ENCODE measurements at places on chromosomes 1 and 21.

GRCh38 chr1:168529518-168529917 lies 14.3 kb downstream of the XCL2 start:
- DNase-seq, result no peak

DNA sequence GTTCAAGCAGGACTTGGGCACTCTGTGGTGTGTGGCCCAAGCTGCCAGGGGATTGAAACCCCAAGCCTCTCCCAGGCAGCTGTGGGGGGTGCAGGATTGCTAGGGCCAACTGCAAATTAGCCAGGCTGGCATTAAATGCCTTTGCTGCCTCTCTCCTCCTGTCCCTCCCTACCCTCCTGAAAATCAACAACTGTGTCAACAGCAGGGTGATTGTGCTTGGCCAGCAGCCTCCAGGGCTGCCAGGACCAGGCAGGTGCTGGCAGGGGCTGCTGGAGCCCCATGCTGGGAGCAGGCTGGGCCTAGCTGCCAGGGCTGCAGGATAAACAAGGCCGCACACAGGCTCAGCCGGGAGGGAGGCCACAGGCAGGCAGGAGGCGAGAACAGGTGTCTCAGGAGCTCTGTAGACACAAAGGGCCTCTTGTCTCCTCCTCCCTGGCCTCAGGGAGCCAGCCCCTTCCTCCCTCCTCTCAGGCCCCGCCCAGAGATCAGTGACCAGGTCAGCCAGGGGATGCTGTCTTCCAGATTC lies 11.4 kb downstream of the SOX13 start:
- no peak for DNase-seq

DNA sequence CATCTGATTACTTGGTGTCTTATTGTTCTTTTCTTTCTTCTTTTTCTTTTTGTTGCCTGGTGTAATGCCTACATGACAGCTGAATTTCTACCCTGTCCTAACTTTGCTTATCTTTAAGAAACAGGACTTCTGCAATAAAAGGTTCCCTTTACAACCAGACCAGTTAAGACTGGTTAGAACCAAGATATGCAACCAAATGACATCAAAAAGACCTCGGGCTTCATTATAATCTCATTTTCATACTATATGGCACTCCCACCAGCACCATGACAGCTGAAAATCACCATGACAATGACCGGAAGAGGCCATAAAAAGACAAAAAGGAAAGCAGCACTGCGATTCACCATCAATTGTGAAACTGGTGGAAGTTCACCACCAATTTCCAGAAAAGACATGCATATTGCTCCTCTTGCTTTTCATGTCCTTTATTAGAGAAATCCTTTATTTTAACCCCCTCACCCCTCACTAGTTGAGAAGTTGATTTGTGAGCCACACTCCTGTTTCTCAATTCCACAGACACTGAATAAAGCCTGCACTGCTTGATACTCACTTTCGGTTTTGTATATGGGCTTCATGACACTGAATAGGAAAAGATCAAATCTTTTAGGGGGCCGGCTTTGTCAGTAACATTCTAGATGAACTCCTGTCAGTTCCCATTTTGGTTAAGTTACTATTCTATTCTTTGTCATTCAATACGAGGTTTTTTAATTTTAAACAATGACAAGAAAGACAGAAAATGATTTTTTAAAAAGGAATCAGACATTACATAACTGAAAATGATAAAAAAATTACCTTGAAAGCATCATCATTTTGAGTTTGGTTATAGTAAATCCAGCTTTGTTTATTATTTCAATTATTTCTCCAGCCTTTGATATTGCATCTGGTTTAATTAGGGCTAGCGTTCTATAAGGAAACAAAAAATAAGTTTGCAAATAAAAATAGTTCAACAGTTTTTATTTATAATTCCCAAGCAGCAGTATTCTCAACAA lies 58.1 kb downstream of the NME7 start:
- peak; percentile 20 for DNase-seq

DNA sequence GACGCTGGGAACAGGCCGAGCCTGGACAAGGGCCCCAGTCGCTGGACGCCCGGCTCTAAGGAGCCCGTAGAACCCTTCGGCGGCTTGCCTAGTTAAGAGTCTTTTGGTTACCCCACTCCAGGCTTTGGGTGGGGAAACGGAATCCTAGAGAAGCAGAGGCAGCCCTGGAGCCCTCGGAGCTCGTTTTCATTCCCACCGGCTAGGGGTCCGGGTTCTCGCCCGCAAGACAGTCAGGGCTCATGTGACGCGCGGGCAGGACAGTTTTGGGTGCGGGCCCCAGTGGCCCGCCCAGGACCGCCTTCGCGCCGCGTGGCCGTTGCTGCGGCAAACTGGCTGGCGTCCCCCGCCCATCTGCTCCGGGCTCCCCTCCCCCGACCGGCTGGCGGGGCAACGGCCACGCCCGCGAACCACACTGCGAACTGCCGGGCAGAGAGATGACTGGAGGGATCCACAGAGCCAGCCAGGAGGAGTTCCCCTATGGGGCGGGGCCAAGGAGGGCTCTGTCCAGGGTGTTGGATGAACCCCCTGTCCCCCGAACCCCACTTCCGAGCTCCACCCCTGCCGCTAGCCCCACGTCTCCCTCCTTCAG lies 829 bp upstream of the HES2 start:
- no peak for DNase-seq

DNA sequence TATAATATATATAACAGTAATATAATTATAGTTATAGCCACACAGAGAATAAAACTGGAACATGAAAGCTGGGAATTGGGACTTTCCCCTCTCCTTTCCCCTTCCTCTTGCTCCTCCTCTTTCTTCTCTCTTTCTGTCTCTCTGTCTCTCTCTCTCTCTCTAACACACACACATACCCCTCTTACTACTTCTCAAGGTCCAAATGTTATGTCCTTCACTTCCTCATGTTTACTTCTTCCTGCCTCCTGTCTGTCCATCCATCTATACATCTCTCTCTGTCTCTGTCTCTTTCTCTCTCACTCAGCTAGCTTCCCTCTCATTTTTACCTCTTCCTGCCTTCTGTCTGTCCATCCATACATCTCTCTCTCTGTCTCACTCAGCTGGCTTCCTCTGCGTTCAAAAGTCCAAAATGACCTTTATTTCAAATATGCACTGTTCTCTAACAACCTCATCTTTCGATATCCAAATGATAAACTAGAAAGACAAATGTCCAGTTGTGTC lies 261.1 kb downstream of the SIPA1L2 start:
- DNase-seq, result no peak

DNA sequence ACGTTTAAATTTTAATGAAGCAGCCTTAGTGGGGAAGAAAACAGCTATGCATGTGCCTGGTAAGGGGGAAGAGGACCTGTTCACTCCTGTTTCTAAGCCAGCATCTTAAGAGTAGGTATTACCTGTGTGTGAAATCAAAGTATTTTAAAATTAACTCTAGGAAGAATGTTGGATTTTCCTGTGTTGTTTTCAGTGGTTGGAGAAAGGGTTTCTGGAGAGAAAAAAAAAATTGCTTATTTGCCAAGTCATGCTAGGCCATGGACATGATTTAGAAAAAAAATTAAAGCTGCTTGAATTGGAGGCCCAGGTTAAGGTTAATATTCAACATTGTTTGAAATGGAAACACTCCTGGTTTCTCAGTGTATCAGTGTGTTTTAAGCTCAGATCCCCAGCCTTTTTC lies 42.9 kb upstream of the DNAJC6 start:
- no peak for DNase-seq

GRCh38 chr1:77134359-77134758 lies 84.9 kb downstream of the PIGK start:
- no peak for DNase-seq

DNA sequence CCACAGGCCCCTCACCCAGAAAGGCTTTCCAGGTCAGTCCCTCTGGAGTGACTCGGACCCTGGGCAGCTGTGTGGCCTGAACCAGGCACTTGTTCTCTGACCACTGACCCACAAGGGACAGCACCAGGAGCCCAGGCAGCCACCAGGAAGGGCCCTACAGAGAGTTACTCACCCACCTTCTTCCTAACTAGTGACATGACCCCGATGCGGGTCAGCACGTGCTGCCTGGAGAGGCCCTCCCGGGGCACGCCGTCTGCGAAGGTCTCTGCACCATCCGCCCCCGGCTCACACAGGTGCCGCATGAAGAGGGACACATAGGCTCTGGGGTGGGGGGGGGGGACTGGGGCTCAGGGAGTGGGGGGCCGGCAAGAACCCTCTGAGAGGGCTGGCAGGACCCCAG lies 55.8 kb downstream of the CHD5 start:
- DNase-seq, result no peak

DNA sequence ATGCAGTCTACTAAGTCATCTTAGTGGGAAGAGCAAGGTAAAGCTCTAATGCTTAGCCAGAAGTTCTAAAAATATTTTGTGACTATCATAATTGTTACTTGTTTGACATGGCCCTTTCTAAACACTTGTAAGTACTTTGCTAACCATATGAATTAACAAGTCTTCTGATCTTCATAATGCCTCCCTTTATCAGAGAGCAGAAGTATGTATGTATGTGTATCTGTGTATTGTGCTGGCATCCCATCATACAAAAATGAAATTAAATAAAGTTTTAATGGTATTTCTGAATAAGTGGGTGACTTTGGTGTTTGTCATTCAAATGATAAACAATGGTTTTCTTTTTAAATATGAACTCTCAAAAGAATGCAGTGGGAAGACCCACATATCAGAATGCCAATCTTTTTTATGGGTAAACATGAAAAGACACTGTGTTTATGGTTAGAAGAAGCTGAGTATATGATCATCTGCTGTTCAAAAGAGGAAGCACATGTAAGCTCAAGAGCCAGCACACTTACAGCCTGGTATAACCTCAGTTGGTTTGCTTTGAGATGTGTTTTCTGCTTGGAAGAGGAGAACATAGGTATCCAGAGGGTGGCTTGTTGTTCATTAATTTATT lies 159.6 kb downstream of the CLEC20A start:
- no peak for DNase-seq

- no peak for DNase-seq
Measured at GRCh38 chr21:38806942-38807284, 1.2 kb downstream of the ETS2 start.

DNA sequence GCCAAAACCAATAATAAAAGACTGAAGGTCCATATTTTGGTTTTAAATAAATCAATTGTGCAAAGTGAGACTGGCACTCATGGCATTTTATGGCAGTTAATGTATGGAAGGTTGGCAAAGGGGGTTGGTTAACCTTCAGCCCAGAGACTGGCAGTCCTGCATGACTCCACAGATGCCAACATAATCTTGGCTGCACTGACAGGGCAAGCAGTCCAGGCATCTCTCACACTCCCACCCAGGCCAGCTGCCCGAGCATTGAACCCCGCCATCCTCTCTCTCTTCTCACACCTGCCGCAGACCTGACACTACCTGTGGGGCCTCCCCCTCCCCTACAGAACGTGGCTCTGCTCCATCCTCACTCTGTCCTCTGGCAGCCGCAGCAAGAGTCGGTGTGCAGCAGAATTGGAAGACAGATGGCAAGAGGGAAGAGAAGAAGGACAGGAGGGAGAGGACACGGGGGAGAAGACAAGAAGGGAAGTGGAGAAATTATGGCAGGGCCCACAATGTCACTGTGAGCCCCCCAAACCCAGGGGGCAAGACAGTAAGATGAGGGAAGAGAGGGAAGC lies 43.7 kb downstream of the ITPKB start:
- no peak for DNase-seq

DNA sequence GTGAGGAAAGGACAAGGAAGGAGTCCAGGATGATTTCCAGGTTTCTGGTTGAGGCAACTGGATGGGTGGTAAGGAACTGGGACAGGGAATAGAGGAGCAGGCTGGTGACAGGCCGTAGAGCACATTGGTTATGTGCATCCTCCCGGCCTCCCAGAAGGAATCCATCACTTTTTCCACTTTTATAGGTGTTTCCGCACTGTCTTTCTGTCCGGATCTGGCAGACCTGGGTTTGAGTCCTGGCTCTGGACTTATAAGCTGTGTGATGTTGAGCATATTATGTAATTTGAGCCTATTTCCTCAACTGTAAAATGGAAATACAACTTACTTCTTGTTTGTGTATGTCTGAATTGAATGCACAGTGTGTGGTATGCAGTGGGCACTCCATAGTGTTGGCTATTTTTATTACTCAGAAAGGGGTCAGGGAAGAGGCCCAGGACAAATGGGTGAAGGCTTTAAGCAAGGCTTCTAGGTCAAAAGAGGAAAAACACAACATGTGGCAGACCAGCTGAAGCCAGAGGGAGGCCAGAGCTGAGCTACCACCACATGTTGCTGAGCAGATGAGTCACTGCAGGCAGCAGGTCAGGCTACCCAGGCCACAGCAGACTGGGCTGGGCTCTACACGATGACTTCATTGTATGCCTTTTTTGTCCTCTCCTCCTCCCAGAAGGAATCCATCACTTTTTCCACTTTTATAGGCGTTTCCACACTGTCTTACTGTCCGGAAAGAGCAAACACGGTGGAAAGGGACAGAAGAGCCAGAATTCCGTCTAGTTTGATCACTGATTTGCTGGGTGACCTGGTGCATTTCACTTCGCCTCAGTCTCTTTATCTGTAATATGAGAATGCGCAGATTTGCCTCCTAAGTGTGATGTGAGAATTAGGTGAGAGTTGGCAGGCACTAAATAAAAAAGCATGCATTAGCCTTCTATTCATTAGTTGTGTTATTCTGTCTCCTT lies 791 bp upstream of the MAST2 start:
- DNase-seq, result no peak

- DNase-seq, result no peak
Measured at GRCh38 chr21:14548779-14549178, 2.7 kb upstream of the SAMSN1 start.

- no peak for DNase-seq
Measured at GRCh38 chr1:107183011-107183410, 42.2 kb downstream of the NTNG1 start.

DNA sequence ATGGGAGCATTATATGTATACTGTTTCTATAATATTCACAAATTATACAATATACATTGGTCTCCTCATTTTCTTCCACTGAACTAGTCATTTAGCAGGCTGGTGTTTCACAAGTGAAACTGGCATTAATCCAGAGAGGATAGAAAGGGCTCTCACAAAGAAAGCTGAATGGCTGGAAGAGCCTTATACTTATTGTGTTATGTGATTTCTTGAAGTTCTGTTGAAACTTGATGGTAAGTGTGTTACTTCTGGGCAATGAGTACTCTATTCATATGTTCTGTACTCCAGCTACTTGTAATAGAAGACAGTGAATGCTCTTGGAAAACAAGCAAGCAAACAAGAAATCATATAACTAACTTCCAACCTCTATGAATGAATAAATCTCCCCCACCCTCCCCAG lies 14.9 kb downstream of the STX12 start:
- no peak for DNase-seq

DNA sequence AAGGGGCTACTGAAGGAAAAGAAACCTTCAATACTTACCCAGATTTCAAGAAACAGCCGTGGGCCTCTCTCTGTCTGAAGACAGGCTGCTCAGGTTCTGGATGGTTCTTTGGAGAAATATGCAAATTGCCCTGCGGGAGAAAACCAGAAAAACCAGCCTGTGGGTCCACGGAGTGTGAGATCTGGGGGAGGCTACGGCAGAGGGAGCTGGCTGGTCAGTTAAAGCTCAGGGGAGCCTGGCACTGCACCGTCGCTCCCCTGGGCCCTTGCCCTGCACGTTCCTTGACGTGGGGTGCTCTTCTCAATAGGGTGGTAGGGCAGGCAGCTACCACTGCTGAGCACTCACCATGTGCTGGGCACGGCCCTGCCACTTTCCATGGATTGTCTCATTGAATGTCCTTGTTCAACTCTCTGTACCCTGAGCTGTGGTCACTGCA lies 12.7 kb downstream of the TMCO4 start:
- no peak for DNase-seq

GRCh38 chr1:106456832-106457231 lies 599.6 kb upstream of the PRMT6 start:
- DNase-seq, result no peak

GRCh38 chr1:108511764-108512163 lies 48.1 kb upstream of the EEIG2 start:
- DNase-seq, result no peak

Measured in CD4-positive, alpha-beta T cell (primary cell).